GM23248 (cell line): ENCODE measurements at places on chromosomes 12 and 14. TPM values are rescaled to one million over a fixed set of nuclear protein-coding genes. Genes with fewer than 3 reads are reported as not detected.

Gene AQP2
- not detected in 2 replicates for total RNA-seq

Gene PPP1R1A
- not detected in 2 replicates for total RNA-seq

Gene LRRC23
- total RNA-seq, result 4.3 and 4.6 TPM in 2 replicates

Gene SPIC
- not detected in 2 replicates for total RNA-seq

DNA sequence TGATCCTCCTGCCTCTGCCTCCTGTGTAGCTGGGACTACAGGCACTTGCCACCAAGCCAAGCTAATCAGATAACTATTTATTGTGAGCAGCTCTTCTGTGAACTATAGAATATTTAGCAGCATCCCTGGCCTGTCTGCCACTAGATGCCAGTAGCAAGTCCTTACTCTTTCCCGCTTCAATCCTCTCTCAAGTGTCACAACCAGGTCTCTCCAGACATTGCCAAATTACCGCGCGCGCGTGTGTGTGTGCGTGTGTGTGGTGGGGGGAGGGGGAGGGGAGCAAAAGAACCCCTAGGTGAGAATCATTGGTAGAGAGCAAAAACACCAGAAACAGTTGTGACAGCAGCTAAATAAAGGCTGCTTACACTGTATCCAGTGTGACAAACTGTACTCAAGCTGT is 49.9 kb downstream of the PPP2R5E start:
- peaks cover 17% of the 10 kb centered on the region for H3K4me1 ChIP-seq
- peak; percentile 16 for DNase-seq
- H3K4me3 ChIP-seq, result no peak overlapping the region
- no peaks in the 10 kb centered on the region for H3K36me3 ChIP-seq

DNA sequence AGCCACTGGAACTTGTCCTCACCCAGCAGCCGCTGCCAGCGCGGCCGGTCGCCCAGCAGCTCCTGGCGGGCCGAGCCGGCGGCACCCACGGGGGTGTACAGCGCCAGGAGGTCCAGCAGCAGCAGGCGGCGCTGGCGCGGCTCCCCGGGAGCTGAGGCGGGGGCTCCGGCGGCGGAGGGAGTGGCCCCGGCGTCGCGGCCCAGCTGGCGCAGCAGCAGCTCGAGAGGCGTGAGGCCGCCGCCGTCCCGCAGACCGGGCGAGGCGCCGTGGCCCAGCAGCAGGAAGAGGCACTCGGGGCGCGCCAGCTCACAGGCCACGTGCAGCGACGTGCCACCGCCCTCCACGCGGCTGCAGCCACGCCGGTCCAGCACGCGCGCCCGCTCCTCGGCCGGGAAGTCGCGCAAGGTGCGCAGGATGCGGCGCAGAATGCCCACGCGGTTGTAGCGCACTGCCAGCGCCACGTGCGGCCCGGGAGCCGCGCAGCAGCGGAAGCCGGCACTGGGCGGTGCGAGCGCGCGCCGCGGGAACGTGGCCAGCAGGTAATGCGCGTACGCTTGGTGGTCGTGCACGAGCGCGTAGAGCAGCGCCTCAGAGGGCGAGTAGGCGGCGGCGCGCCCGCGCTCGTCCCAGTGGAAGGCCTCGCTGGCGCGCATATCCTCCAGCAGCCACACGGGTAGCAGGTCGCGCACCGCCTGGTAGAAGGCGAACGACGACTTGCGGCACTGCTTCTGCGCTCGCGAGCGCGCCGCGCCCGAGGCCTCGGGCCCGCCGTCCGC is 2.3 kb downstream of the ANKRD9 start:
- no peaks in the 10 kb centered on the region for H3K4me1 ChIP-seq
- H3K4me3 ChIP-seq, result no peak overlapping the region

- DNase-seq, result peak; percentile 74
- no peaks in the 10 kb centered on the region for H3K27me3 ChIP-seq
- H3K27ac ChIP-seq, result peak overlapping the region; percentile 94
- peak overlapping the region; percentile 30 for H3K4me3 ChIP-seq
- 0 out of 2 replicates have a peak, but pooled peaks cover 6% of the 10 kb centered on the region for H3K36me3 ChIP-seq
Measured at GRCh38 chr12:15756822-15757221, 32.4 kb downstream of the EPS8 start.

- no peak overlapping the region for H3K4me3 ChIP-seq
- H3K4me1 ChIP-seq, result no peaks in the 10 kb centered on the region
- no peaks in the 10 kb centered on the region for H3K27me3 ChIP-seq
- DNase-seq, result no peak
- no peaks in the 10 kb centered on the region for H3K36me3 ChIP-seq
Measured at GRCh38 chr12:131072451-131073230, 118.9 kb downstream of the ADGRD1 start.

GRCh38 chr12:94718114-94718513 is 67.8 kb upstream of the TMCC3 start:
- H3K4me3 ChIP-seq, result no peak overlapping the region
- H3K27ac ChIP-seq, result no peak overlapping the region
- DNase-seq, result no peak
- no peaks in the 10 kb centered on the region for H3K36me3 ChIP-seq
- H3K27me3 ChIP-seq, result no peaks in the 10 kb centered on the region
- no peaks in the 10 kb centered on the region for H3K4me1 ChIP-seq

- peaks cover 25% of the 10 kb centered on the region for H3K4me1 ChIP-seq
- H3K27ac ChIP-seq, result no peak overlapping the region
- DNase-seq, result peak; percentile 6
- H3K27me3 ChIP-seq, result peaks cover 4% of the 10 kb centered on the region; the same call in 1 of the 2 replicates
Measured at GRCh38 chr12:96136725-96137378, 57.3 kb upstream of the ELK3 start.

- no peaks in the 10 kb centered on the region for H3K4me1 ChIP-seq
- H3K4me3 ChIP-seq, result no peak overlapping the region
Measured at GRCh38 chr14:72547999-72548398, 345.9 kb downstream of the DPF3 start.

DNA sequence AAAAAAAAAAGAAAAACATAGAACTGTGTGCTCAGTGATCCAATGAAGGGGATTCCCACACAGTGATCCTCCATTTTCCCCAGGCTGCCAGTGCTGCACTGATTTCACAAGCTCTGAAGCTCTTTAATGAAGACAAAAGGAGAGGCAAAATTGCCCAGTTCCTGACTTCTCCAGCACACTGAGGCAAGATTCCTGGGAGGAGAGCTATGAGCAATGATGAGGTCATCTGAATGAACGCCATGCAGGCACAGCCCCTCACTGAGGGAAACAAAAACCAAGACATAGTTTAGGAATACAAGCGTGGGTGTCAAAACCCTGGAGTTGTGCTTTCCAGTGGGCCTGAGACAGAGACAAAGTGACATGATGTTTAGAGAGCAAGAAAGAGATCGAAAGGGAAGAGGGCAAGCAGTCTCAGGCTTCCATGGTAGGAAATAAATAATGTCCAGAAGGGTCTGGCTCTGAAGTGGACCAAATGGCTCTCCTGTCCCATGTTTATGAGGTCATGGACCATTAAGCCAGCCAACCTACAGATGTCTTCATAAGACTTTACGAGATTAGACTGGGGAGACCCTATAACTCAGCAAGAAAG is 40.9 kb upstream of the SMUG1 start:
- H3K27me3 ChIP-seq, result no peaks in the 10 kb centered on the region
- H3K4me3 ChIP-seq, result peak overlapping the region; percentile 53
- peak overlapping the region; percentile 90 for H3K27ac ChIP-seq

GRCh38 chr12:6699989-6700645 is 498 bp downstream of the PIANP start:
- no peak overlapping the region for H3K27ac ChIP-seq
- H3K27me3 ChIP-seq, result peaks cover 27% of the 10 kb centered on the region
- H3K4me3 ChIP-seq, result peak overlapping the region; percentile 69
- DNase-seq, result peak; percentile 34
- H3K36me3 ChIP-seq, result no peaks in the 10 kb centered on the region
- H3K4me1 ChIP-seq, result no peaks in the 10 kb centered on the region

- H3K36me3 ChIP-seq, result no peaks in the 10 kb centered on the region; the same call in 1 of the 2 replicates
- no peak overlapping the region for H3K4me3 ChIP-seq
- no peak overlapping the region for H3K27ac ChIP-seq
- no peak for DNase-seq
Measured at GRCh38 chr12:106115440-106115839, 23.3 kb downstream of the NUAK1 start.

GRCh38 chr14:58650857-58651256 is 13.1 kb downstream of the DACT1 start:
- no peaks in the 10 kb centered on the region for H3K4me1 ChIP-seq
- DNase-seq, result no peak
- peaks cover 17% of the 10 kb centered on the region; the same call in 1 of the 2 replicates for H3K36me3 ChIP-seq

- H3K27ac ChIP-seq, result no peak overlapping the region
- no peak for DNase-seq
- no peak overlapping the region for H3K4me3 ChIP-seq
- H3K27me3 ChIP-seq, result no peaks in the 10 kb centered on the region
Measured at GRCh38 chr12:57989838-57990237, 48.5 kb downstream of the ATP23 start.

- no peaks in the 10 kb centered on the region for H3K36me3 ChIP-seq
- no peaks in the 10 kb centered on the region for H3K4me1 ChIP-seq
- DNase-seq, result no peak
- no peak overlapping the region for H3K4me3 ChIP-seq
Measured at GRCh38 chr12:26839512-26839911, 6.5 kb upstream of the ITPR2 start.

- DNase-seq, result no peak
- no peak overlapping the region for H3K27ac ChIP-seq
- no peaks in the 10 kb centered on the region for H3K27me3 ChIP-seq
Measured at GRCh38 chr12:129641926-129642325, 261.9 kb downstream of the TMEM132D start.
